ENCODE measurements at places on chromosomes 2 and 18.

DNA sequence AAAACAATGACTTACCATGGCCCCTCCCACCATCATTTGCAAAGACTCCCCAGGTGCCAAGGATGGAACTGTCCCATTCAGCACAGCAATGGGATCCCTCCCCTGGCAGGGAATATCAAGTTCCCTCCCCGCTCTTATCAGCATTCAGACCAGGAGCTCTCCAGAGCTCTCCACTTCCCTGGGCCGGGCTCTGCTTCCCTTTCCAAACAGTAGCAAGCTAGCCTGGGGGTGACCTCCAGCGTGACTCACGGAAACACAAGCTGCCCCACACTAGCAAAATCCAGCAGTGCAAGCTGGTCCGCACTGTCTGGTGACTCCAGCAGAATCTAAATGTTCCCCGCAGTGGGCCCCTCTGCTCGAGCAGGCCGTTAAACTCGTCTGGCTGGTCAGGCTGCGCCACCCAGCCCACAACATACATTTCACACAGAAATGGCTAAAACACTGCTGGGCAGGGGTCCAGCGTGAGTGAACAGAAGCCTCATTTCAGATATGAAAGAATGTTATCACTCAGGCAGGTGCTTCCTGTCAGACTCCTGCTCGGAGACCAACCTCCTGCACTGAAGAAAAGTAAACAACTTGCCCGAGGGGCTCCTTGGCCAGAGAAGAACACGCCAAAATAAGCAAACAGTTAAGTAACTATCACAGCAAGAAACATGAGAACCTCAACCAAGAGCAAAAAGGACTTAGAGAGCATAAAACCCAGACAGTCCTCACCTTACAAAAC, 33.9 kb downstream of the STAT1 start:
- DNase-seq = no peak

- no peak for DNase-seq
Measured at GRCh38 chr18:56637711-56638231, 621 bp downstream of the TXNL1 start.

- no peak for DNase-seq
Measured at GRCh38 chr2:11865805-11866204, 119.4 kb downstream of the LPIN1 start.

GRCh38 chr2:123086613-123087385, 938.3 kb upstream of the CNTNAP5 start:
- DNase-seq = no peak

GRCh38 chr18:30334781-30335180, 707.8 kb downstream of the DSC3 start:
- DNase-seq = no peak

- no peak for DNase-seq
Measured at GRCh38 chr2:185833864-185834263, 95.3 kb downstream of the FSIP2 start.

- DNase-seq = no peak
Measured at GRCh38 chr2:42754776-42755140, 9.2 kb downstream of the OXER1 start.

- no peak for DNase-seq
Measured at GRCh38 chr2:3238951-3239841, 138.4 kb downstream of the EIPR1 start.

- no peak for DNase-seq
Measured at GRCh38 chr2:22382479-22383169, 1002.4 kb upstream of the KLHL29 start.

DNA sequence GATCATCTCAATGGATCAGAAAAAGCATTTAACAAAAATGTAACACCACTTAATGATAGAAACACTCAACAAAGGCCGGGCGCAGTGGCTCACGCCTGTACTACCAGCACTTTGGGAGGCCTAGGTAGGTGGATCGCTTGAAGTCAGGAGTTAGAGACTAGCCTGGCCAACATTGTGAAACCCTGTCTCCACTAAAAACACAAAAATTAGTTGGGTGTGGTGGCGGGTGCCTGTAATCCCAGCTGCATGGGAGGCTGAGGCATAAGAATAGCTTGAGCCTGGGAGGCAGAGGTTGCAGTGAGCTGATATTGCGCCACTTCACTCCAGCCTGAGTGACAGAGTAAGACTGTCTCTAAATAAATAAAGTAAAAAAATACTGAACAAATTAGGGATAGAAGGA, 74.6 kb downstream of the PLB1 start:
- DNase-seq = no peak

- no peak for DNase-seq
Measured at GRCh38 chr2:111707700-111708099, 176.3 kb downstream of the ANAPC1 start.

- peak; percentile 67 for DNase-seq
Measured at GRCh38 chr2:61694312-61695274, 156.4 kb upstream of the XPO1 start.

DNA sequence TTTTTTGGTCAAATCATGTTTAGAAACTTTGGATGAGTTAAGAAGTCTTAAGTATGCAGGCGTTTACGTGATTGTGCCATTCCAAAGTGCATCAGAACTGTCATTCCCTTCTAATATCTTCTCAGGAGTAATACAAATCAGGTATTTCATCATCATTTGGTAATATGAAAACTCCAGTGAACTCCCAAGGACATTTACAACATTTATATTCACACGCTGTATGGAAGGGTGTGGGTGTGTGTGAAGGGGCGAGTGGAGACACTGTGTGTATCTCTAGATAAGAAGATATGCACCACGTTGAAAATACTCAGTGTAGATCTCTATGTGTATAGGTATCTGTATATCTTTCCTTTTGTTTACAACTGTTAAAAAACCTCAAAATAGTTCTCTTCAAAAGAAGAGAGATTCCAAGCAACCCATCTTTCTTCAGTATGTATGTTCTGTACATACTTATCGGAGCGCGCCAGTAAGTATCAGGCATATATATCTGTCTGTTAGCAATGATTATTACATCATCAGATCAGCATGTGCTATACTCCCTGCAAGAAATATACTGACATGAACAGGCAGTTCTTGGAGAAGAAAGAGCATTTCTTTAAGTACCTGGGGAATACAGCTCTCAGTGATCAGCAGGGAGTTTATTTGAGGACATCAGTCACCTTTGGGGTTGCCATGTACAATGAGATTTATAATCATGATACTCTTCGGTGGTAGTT, 29.3 kb downstream of the COX7A2L start:
- DNase-seq = no peak

DNA sequence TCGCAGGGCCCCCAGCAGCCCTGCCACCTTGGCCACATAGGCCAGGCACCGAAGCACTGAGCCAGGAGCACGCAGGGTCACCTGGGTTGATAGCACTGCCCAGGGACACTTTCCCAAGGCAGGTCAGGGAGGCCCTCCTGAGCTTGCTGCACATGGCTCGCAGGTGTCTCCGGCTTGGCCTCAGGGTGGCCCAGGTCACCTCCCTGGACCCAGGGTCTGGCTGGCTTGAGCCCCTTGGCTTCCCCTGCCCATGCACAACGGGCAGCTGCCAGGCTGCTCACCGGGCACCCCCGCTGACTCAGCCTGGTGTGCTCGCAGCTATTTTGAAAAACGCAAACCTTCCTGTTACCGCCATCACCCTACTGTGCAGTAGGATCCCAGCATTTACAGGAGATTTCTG, 502.3 kb downstream of the EIPR1 start:
- DNase-seq = no peak

GRCh38 chr2:6148882-6149281, 456.7 kb downstream of the SOX11 start:
- DNase-seq = no peak

DNA sequence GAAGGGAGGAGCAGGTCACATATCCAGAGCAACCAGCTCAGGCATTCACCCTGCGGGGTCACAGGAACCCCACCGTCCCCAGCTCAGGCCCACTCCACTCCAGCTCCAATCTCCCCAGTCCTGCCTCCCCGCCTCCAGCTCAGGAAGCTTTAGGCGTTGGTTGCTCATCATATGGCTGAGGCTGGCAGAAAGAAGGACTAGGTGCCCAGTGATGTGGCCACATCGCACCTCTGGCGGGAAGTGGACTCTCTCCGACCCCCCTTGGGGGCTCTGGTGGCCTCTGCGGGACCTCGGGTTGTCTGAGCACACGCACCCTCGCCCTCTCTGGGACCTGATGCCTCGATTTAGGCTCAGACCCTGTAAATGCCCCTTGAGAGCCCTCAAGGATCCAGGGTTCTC, 187.7 kb downstream of the ZFP36L2 start:
- no peak for DNase-seq

- no peak for DNase-seq
Measured at GRCh38 chr2:149029307-149029965, 9.1 kb upstream of the LYPD6B start.

GRCh38 chr2:128427413-128427755, 108.7 kb upstream of the HS6ST1 start:
- DNase-seq = no peak

- DNase-seq = no peak
Measured at GRCh38 chr2:187188783-187189631, 259.0 kb downstream of the CALCRL start.

- no peak for DNase-seq
Measured at GRCh38 chr2:128714851-128715312, 396.2 kb upstream of the HS6ST1 start.

GRCh38 chr2:102101097-102101848, 41.3 kb upstream of the IL1R1 start:
- DNase-seq = no peak

GRCh38 chr2:16303273-16303577, 362.4 kb downstream of the CYRIA start:
- no peak for DNase-seq

DNA sequence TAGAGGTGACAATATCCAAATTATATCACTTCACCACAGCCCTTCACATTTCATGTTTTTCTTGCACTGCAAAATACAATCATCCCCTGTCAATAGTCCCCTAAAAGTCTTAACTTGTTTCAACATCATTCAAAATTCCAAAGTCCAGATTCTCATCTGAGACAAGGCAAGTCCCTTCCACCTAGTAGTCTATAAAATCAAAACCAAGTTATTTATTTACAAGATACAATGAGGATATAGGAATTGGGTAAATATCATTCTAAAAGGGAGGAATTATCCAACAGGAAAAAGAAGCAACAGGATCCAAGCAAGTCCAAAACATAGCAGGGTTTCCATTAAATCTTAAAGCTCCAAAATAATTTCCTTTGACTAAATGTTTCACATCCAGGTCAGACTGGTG, 1076.1 kb upstream of the TMEFF2 start:
- no peak for DNase-seq

- no peak for DNase-seq
Measured at GRCh38 chr2:215848698-215849097, 164.7 kb downstream of the MREG start.

DNA sequence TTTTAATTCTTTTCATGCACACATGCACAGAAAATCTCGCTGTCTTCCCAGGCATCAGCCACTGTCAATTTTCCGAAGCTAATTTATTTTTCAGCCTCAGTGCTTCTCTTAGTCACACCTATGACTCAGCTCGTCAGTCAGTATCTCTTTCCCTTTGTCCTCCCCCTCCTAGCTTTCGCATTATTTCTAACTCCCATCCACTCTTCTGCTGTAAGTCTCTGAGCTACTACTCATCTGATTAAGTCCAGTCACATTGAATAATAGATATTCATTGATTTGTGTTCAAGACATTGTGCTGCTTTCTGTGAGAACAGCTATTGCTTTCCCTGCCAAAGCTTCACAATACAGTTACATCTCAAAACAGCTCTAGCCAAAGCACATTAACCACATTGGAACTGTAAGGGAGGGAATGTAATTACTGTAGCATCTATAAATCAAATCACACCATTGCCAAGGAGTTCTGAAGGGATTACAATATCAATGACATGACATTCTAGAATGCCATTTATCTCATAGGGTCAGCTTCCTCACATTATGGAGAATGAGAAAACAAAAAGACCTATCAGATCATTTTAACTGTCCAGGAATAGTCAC, 89.4 kb downstream of the SCN3A start:
- no peak for DNase-seq

GRCh38 chr2:182642328-182642727, 73.7 kb upstream of the DNAJC10 start:
- DNase-seq = no peak

- DNase-seq = no peak
Measured at GRCh38 chr2:2048461-2048860, 282.6 kb downstream of the MYT1L start.

- DNase-seq = no peak
Measured at GRCh38 chr2:29765721-29766120, 155.7 kb downstream of the ALK start.

GRCh38 chr18:10062302-10063300, 148.8 kb downstream of the VAPA start:
- no peak for DNase-seq

GRCh38 chr2:43415592-43415991, 180.2 kb downstream of the THADA start:
- no peak for DNase-seq

DNA sequence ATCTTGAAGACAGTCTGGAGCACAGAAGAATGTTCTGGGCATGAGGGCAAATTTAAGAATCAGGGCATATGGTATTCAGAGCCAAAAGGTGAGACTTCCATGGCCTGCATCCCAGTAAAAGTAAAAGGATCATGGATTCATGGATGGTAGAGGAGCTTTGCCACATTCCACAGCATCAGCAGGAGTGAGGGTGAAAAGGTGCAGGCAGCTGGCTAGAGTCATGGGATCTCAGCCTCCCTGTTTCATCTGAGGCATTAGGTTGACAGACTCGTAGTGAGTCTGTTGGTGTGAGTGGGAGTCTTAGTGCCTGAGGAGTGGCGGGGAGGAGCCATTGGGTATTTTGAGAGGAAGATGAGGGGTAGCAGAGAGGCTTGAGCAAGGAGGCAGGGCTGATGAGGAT, 301.6 kb downstream of the CYP26B1 start:
- no peak for DNase-seq

DNA sequence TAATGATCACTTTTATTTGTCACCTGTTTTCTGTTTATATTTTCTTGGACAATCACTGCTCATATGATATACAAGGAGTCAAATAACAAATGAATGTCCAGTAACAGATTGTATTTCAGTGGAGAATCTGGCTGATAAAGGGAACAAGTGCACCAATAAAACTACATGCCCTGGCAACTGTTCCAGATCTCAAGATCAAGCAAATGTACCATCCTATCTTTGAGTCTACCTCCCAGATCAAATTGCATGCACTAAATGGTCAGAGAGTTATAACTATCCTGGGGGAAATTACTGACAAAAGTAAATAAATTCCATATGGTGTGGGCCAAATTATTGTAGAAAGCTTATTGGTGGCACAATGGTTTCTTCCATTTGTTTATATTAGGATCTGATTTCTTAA, 452.8 kb downstream of the MBD2 start:
- no peak for DNase-seq

GRCh38 chr18:44731530-44732237, 51.0 kb downstream of the SETBP1 start:
- DNase-seq = no peak

DNA sequence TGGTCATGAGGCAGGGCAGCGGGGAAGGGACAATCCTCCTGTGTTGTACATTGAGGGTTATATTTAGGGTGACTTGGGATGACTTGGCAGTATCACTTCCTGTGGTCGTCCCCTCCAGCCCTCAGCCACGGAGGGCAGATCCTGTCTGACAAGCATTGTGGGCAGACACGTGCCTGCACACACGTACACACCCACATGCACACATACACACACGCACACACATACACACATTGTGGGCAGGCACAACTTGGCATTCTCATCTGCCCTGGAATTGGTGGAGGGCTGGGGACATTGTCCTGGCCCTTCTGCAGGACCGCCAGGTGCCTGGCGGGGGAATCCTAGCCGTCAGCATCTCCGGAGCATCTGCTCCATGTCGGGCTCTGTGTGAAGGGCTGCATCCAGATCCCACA, 47.6 kb downstream of the ODC1 start:
- no peak for DNase-seq

- no peak for DNase-seq
Measured at GRCh38 chr2:225771701-225772100, 372.2 kb downstream of the NYAP2 start.
